ENCODE measurements at places on chromosomes 11 and 22.

DNA sequence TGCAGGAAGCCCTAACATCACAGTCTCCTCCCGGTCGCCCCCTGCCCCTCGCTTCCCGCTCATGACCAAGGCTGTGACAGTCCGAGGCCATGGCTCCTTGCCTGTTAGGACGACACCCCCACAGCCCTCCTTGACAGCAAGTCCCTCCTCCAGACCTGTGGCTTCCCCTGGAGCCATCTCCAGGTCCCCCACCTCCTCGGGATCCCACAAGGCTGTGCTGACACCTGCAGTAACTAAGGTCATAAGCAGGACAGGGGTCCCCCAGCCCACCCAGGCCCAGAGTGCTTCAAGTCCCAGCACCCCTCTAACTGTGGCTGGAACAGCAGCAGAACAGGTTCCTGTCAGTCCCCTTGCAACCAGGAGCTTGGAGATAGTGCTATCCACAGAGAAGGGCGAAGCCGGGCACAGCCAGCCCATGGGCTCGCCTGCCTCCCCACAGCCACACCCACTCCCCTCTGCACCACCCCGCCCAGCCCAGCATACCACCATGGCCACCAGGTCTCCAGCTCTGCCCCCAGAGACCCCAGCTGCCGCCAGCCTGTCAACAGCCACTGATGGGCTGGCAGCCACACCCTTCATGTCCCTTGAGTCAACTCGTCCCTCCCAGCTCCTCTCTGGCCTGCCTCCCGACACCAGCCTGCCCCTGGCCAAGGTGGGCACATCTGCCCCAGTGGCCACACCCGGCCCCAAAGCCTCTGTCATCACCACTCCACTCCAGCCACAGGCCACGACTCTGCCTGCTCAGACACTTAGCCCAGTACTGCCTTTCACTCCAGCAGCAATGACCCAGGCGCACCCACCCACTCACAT is 63.2 kb downstream of the OTOG start:
- no peak for DNase-seq

GRCh38 chr11:35432464-35432863 is 13.1 kb upstream of the SLC1A2 start:
- no peak for DNase-seq

- no peak for DNase-seq
Observed at GRCh38 chr11:35791088-35791958, 128.7 kb downstream of the TRIM44 start.

GRCh38 chr11:120875986-120876385 is 147.9 kb upstream of the TBCEL start:
- DNase-seq, result no peak

DNA sequence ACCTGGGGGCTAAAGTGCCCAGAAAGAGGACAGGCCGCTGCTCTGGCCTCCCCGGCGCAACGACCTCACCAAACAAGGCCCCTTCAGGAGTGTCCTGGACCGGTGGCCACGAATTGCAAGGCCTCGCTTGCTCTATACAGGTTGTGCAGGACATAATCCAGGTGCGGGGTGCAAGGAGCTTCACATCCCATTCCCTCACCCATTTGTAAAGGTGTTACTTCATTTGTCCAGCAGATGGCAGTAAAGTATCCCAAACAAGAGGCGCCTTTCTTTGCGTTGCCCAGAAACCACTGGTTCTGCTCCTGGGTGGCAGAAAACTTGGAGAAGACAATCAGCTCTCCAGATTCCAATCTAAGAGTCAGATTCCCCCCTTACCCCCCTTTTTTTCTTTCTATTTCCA is 35.9 kb upstream of the PRDM11 start:
- DNase-seq, result no peak

DNA sequence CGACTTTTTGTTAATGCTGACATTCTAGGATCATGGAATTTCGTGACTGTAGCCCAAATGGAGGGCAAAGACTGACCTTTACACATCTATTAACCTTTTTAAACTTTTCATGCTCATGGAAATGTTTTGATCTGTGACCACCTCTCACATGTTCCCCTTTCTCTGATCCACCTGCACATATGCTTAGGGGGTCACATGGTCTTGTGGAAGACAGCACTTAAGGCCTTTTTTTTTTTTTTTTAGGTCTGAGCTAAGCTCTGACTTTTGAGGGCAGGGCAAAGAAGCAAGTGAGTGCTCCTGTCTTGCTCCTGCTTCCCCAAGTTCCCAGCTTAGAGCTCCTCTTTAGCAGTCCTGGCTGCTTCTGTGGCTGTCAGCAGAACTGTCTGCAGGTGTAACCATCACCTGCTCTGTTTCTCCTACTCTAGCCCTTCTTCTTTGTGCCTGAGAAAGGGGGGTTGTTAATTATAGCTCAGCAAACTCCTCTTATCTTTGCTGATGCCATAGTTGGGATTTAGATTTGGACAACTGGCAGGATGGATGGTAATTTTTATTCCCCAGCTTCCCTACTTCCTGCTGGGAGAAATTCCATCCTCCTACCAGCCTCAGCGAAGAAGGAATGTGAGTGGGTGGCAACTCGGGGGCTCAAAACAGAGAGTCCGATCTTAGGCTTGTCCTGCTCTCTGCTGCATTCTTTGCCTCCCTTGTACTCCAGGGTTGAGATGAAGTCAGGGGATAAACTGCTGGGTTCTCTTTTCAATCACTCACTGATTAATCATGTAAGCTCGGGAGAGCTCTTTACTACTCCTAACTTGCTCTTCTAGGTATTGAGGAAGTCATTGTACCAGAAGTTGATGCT is 64.4 kb downstream of the GRAMD1B start:
- DNase-seq, result no peak
